SHP77 treated with DMSO at 0.1 percent for 48 hours (cell line): ENCODE measurements at places on chromosomes 3 and 15.

- DNase-seq: no peak
Observed at GRCh38 chr3:21457084-21457483, 293.9 kb downstream of the ZNF385D start.

- DNase-seq: no peak
Observed at GRCh38 chr15:83598031-83598430, 55.9 kb upstream of the ADAMTSL3 start.

DNA sequence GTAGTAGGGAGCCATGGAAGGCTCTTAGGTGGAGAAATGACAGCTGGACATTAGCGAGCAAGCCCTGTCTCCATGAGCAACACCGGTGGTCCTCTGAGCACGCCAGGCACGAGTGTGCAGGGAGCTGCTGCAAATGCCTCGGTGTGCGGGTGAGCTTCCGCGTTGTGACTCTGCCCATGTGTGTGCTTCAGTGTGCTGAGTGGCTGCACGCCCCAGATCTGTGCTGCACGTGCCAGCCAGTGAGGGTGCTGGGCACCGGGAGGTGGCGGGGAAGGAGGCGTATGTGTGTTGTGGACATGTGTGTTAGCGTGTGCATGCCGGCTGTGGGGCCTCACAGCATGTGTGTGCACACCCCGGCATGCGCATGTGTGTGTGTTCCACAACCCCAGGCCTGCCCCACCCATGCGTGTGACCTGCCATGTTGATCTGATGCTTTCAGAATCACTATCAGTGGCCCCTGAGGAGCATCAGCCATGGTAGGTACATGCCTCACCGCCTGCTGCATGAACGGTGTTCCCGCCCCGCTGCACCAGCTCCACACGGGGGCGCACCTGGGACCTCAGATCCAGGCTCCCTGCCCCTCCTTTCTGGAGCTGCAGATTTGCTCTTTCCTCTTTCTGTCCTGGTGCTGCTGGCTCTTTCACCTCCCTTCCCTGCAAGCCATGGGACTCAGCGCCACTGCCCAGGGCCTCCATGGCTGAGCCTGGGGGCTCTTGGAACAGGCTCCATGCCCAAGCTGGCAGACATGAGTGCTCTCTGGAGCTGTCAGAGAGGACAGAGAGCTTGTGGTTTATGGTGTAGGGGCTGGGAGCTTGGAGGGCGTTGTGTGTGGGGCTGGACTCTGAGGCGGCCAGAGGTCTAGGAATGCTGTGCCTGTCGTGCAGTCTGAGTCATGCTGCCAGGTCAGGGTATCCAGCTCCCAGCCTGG is 169.4 kb downstream of the TBC1D2B start:
- no peak for DNase-seq

DNA sequence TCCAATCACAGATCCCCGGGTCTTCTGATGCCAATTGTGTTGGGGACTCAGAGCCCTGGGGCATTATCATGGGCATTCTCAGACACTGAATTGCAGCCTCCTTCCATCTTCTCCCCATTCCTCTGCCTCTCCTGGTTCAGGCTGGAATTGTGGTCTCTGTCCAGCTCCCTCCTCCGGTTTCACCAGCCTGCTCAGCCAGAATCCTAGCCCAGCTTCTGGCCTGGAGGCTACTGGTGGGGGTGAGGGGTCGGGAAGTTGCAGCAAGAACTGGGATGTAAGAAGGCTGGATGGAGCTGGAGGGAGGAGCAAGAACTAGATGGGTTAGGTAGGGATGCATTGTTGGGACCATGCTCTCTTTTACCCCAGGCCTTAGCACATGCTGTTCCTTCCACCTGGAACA is 53.5 kb downstream of the TLE3 start:
- DNase-seq: no peak

DNA sequence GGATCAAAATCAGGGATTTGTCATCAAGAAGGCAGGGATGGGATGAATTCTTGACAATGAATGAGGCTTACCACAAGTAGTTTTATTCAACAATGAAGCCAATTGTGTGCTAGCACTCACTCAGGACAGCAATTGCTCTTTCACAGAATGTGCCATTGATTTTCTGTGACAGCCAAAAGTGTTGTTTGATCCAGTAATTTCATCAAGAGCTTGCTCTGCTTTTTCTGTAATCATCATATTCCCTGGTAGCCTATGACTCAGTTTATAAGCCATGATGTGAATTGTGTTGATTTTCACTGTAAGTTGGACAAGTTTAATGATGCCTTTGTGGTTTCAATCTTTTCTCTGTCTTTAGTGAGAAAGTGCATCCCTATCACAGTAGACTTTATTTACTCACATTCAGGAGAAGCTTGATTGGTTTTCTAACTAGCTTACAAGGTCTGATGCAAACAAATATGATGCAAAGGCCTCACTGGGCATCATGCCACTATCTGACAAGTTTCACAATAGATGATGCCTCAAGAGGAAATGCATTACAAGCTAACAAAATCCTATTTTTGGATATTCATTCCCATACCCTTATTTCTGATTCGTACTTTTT is 13.6 kb upstream of the CSRNP1 start:
- DNase-seq: no peak

GRCh38 chr3:125634336-125634950 is 39.1 kb upstream of the OSBPL11 start:
- no peak for DNase-seq
